ENCODE measurements at places on chromosomes 1 and 21.

DNA sequence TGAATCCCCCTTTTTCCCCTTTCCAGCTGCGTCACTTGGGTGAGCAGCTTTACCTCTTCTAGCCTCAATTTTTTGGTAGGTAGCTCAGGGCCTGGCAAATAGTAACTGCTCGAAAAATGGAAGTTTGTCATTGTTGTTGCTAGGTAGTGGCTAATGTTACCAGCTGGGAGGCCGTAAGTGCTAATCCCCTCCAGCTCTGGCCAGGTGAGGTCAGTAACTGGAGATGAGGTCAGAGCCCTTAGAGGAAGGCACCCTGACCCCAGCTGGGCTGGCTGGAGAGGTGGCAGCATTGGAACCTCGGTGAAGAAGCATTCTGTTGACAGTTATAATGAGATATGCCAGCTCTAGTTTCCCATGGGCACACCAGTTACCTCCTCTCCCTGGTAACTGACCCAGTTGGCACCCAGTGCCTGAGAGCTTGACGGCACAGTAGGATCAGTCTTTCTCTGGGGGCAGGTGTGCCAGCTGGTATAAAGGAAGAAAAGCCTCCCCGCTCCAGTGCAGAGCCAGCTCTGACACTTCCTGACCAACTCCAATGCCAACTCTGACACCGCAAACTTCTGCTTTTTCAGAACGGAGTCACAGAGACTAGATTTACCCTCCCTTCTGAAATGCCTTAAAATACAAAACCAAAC lies 35.0 kb upstream of the SLC2A1 start:
- DNase-seq = no peak

DNA sequence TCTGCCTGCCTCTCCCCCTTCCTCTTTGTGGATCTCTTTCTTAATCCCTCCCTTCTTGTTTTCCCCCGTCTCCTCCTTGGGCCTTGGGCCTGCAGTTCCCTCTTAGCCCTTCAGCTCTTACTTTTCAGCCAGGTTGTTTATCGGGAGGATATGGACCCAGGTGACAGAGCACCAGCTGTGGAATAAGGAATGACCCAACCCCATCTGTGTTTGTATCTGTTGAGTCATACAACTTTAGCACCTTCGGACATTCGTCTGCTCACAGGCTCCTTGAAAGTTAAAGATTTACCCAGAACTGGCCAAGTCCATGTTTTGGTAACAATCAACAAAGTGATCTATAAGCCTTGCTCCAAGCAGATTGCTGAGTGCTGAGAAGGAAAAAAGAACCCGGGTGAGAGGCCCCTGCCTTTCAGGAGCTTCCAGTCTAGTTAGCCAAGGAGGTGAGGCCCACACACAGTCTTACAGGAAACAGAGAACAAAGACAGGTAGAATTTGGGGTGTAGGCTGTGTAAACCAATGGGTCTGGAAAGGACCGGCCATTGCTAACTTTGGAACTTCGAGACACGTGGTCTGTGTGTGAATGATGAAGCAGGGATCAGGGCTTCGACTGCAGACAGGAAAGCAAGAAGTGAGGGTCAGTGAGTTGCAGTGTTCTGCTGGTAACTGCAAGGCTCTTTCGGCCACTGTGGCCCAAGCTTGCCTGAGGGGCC lies 66.7 kb upstream of the F3 start:
- DNase-seq = no peak

- DNase-seq = no peak
These were observed 498.7 kb downstream of the AMY1C start for GRCh38 chr1:104248385-104248784.

DNA sequence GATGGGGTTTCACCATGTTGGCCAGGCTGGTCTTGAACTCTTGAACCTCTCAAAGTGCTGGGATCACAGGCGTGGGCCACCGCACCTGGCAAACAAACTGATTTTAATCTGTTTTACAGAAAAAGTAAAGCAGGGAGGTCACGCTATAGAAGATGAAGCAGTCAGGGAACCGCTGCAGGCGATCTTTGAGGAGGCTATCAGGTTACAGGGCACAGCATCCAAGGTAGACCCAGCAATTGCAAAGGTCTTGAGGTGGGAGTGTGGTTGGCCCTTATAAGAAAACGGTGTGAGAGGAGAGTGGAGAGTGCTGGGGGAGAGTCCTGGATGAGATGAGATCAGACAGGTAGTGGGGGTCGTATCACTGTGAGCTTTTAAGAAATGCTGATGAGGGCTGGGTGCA lies 2.6 kb upstream of the TMCO4 start:
- no peak for DNase-seq

- DNase-seq = no peak
These were observed 64.0 kb downstream of the KCNAB2 start for GRCh38 chr1:6109688-6110087.

- peak; percentile 8 for DNase-seq
These were observed 485 bp downstream of the SIPA1L2 start for GRCh38 chr1:232629250-232630046.

DNA sequence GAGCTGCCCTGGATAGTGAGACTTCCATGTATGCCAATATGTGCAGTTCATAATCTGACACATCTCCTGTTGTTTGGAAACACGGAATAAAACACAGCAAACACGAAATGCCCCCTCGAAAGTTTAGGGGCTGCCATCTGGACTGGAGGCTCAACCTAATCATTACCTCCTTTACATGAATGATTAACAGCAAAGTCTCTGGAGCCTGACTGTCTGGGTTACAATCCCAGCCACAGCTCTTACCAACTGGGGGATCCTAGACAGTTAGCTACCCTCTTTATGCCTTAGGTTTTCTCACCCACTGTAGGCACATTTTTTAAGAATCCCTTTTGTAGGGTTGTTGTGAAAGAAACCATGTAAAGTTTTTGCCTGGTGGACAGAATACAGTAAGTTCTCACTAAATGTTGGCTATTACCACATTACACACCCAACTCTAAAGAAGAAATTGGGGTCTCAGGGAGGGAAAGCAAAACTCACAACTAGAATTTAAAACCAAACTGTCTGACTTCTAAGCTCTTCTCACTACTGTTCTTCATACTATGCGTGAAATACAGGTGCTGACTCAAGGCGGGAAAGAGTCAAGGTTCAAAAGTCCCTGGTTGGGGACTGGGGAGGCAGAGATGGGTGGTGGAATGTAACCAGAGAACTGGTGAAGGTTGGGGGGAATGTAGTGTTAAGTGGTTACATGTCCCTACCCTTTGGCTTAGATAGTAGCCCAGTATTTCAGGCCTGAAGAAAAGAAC lies 24.2 kb downstream of the CYP4A22 start:
- DNase-seq = no peak

GRCh38 chr1:11138952-11139351 lies 39.3 kb upstream of the EXOSC10 start:
- DNase-seq = no peak

- no peak for DNase-seq
These were observed 351.4 kb downstream of the NPHP4 start for GRCh38 chr1:5640845-5641244.

DNA sequence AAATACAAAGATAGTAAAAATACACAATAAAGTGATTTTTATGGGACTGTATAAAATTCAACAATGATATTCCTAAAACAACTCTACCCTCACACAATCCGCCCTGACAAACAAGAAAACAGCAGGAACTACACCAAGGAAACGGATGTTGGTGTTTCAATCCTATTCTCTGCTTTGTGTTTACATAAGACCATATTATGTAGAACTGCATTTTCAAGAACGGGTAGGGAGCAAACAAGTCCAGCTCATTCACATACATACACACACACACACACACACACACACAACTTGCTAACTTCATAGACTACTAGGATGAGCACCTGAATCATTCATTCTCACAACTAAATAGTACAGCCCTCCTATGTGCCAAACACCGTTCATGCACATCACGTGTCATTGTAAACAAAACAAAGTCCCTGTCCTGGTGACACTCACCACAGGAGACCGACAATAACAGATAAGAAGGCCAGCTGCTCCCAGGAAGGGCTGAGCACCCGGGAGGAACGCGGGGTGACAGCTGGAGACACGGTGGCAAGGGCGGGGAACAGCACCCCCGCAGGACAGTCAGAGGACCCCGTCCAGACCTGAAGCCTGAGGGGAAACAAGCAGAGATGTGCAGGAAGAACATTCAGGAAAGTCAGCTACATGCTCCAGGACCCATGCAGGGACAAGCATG lies 43.0 kb downstream of the NPHP4 start:
- DNase-seq = no peak

- DNase-seq = no peak
These were observed 467.4 kb upstream of the VAMP3 start for GRCh38 chr1:7303554-7304317.

DNA sequence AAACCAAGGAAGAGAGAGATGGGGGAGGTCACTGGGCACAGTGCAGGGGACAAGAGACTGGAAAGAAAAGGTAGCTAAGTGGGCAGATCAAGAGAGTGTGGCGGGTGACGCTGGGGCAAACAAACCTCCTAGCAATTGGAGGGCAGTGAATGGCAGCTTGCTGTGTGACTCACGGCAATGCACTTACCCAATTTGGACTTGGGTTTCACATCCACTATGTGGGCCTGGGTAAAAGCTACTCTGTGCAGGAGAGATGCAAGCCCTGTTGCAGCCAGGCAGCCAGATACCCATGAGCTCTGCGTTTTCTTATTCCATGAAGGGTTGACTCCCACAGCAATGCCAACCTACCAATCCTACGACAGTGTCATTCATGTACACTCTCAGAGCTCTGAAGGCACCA lies 9.5 kb downstream of the PLXNA2 start:
- DNase-seq = no peak

DNA sequence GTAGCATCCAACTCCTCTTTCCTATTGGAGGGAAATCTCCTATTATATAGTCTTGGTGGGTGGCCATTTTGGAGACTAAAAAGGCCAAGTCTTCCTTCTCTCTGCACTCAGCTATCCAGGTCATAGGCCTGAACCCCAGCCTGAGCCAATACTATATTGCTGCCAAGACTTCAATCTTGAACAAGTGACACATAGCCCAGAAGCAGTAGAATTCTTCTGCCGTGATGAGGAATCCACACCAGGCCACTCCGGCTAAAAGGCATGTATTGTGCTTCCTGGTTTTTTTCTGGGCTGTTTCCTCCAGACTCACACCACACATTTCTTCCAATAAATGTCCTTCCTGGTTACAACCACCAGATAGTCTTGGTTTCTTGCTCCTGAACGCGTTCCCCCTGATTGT lies 43.0 kb downstream of the ATF3 start:
- DNase-seq = no peak

- no peak for DNase-seq
These were observed 150.3 kb downstream of the HMGB4 start for GRCh38 chr1:34013958-34014737.

GRCh38 chr1:90246069-90246468 lies 251.2 kb downstream of the ZNF326 start:
- DNase-seq = no peak

GRCh38 chr1:198651650-198652400 lies 13.0 kb downstream of the PTPRC start:
- no peak for DNase-seq

- no peak for DNase-seq
These were observed 126.9 kb upstream of the GRIK3 start for GRCh38 chr1:37161171-37161570.

GRCh38 chr1:184843732-184844495 lies 89.3 kb upstream of the EDEM3 start:
- DNase-seq = peak; percentile 41

GRCh38 chr1:6177681-6178380 lies 2.3 kb downstream of the CHD5 start:
- no peak for DNase-seq

DNA sequence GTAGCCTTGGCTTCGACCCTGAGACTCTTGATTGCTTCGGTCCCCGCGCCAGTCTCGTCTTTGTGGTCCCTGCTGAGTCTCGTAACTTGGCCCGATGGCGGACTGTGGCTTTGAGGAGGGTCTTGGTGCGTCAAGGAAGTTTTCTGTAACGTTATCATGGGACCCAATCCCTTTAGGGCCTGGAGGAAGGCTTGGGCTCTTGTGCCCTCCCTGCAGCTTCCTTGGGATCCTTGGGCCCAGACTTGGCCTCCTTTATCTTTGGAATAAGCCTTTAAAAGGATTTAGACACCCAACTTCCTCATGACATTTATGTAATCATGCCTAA lies 371 bp downstream of the ZMPSTE24 start:
- no peak for DNase-seq

GRCh38 chr1:101002551-101002950 lies 23.0 kb downstream of the DPH5 start:
- DNase-seq = no peak

GRCh38 chr21:42171091-42172053 lies 47.6 kb upstream of the ABCG1 start:
- no peak for DNase-seq

Data from T-helper 17 cell (primary cell).